GM23248 (cell line): ENCODE measurements at places on chromosomes 1 and 21. TPM values are rescaled to one million over a fixed set of nuclear protein-coding genes. Genes with fewer than 3 reads are reported as not detected.

DNA sequence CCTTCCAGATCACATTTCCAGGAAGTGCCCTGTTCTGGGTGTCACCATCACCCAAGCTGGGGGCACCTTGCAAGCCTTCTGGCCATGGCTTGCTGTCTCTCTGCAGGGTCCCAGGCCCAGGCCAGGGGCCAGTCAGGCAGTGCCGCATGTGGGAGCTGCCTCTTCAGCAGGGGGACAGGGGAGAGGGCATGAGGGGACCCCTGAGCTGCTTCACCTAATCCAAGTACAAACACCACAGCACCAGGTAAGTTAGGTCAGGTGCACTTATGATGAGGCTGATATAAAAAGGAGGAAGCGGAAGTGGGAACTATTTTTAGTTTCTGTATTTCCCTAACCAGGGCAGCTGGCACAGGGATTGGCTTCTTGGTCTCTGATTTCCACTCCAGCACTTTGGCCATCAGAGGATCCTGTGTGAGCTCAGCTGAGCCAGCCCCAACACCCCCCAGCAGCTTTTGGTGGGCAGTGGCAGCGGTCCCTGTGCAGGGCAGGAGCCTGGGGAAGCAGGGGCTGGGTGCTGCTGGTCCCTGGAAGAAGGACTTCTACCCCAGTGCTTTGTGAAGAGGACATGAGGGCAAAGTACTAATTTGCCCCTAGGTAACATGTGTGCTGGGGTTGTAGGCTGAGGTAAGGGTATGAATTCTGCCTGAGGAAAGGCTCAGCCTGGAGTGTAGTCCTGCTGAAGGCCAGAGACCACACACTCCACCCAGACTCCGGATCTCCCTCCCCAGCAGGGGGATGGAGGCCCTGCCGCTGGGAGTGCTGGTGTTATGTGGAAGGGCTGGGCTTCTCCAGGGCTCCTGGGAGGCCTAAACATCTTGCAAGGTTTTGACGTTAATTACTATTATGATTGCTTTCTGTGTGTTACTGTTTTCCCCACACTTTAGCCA, 3.3 kb upstream of the PCBP3 start:
- no peak overlapping the region for H3K27ac ChIP-seq
- no peaks in the 10 kb centered on the region for H3K4me1 ChIP-seq
- H3K36me3 ChIP-seq = no peaks in the 10 kb centered on the region
- no peaks in the 10 kb centered on the region; the same call in 1 of the 2 replicates for H3K27me3 ChIP-seq

GRCh38 chr1:210043058-210043457, 105.0 kb downstream of the SYT14 start:
- no peak overlapping the region for H3K4me3 ChIP-seq
- H3K27me3 ChIP-seq = no peaks in the 10 kb centered on the region
- H3K27ac ChIP-seq = no peak overlapping the region
- DNase-seq = no peak
- H3K36me3 ChIP-seq = no peaks in the 10 kb centered on the region
- H3K4me1 ChIP-seq = no peaks in the 10 kb centered on the region

Gene PRRX1
- polyA plus RNA-seq = 38.8 and 40.1 TPM in 2 replicates

Gene SLC9C2
- not detected in 2 replicates for polyA plus RNA-seq
